ENCODE measurements at places on chromosomes 5 and 9. TPM values are rescaled to one million over a fixed set of nuclear protein-coding genes. Genes with fewer than 3 reads are reported as not detected.

Gene FBP1
- 0.89 TPM for total RNA-seq

Gene ARRDC3
- total RNA-seq = 10.4 TPM

Gene SOX30
- total RNA-seq = 0.14 TPM

Gene CCL27
- 0.64 TPM for total RNA-seq

Gene PCDH12
- 0.73 TPM for total RNA-seq

Gene C5orf52
- not detected for total RNA-seq

Gene NR2F1-AS1
- total RNA-seq = not detected

Gene BOD1
- 24.4 TPM for total RNA-seq

Gene SLC6A3
- not detected for total RNA-seq

Gene KCNMB1
- not detected for total RNA-seq

Gene PGGT1B
- 39.3 TPM for total RNA-seq

Gene CDX1
- not detected for total RNA-seq

Gene GCNT4
- 3.3 TPM for total RNA-seq

Gene NME5
- total RNA-seq = not detected

Gene NR6A1
- 0.58 TPM for total RNA-seq

Gene GRXCR2
- not detected for total RNA-seq

Gene PAIP1
- 44.6 TPM for total RNA-seq

Gene ZNF366
- total RNA-seq = not detected

Gene KCNV2
- total RNA-seq = not detected

Gene NEUROG1
- total RNA-seq = not detected

Gene ITGA1
- 6.0 TPM for total RNA-seq

Gene ELOVL7
- total RNA-seq = 0.27 TPM

Gene HTR1A
- total RNA-seq = not detected

Gene ADGRV1
- 0.16 TPM for total RNA-seq

Gene NUTM2F
- total RNA-seq = not detected

Gene GPR150
- 0.74 TPM for total RNA-seq

Gene CRHBP
- total RNA-seq = not detected

Gene UNC13B
- total RNA-seq = 5.0 TPM

Gene PIP5KL1
- total RNA-seq = 4.0 TPM

Gene LCN6
- not detected for total RNA-seq

Gene GABRB2
- total RNA-seq = not detected

Gene SIL1
- 31.4 TPM for total RNA-seq

Gene SPATA31D1
- not detected for total RNA-seq

Data from activated naive CD4-positive, alpha-beta T cell treated with anti-CD3 and anti-CD28 coated beads, Interleukin-2, amount 50 U/mL, for 72 hours (primary cell).